ENCODE measurements at places on chromosomes 3 and 15.

GRCh38 chr3:183288117-183288516, 35.1 kb downstream of the B3GNT5 start:
- DNase-seq = no peak

DNA sequence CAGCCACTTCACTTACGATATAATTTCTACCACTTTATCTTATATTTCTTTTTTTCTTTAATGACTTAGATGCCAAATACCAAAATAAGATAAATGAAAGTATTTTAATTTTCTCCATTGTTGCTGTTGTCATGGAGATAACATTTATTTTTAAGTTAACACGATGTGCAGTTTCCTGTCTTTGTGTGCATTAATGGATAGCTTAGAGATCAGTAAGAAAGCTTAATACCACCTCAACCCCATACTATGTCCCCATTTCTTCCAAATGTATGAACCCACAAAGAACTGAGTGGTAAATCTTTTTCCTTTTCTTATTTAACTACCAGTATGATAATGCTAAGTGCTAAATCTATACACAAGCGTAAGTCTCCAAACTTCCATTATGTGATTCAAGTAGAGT, 17.1 kb downstream of the PCNP start:
- DNase-seq = no peak

DNA sequence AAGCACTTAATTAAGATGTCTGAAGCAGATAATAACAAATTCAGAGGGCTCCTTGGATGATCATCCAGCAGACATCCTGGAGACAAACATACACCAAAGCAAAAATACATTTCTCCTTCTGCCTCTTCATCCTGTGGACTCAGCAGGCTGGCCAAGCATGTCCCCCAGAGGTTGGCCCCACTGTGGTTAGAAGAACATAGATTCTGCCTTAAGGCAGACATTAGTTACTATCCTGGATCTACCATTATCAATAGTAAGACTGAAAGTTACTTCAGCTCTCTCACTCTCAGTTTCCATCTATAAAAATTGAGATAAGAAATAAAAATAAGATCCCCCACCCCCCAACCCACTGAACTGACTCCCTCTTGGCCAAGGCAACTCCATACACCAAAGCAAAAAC, 28.6 kb upstream of the TGFBR2 start:
- DNase-seq = no peak

DNA sequence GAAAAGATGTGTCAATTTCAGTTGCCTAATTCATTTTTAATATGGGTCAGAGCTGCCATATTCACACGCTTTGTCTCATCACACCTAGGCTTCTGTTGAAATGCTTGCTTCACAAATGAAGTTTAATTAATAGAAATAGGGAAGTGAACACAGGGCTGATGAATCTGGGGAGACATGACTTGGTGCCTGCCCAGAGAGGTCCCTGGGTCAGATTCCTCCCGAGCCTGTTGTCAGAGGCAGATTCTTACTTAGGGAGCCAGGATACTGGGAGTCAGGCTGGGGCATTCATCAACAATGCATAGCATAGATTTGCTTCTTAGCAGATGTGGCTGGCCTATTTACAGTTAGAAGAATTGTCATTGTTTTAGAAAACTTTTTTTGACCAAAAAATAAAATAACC, 90.6 kb downstream of the CACNA1D start:
- DNase-seq = no peak

DNA sequence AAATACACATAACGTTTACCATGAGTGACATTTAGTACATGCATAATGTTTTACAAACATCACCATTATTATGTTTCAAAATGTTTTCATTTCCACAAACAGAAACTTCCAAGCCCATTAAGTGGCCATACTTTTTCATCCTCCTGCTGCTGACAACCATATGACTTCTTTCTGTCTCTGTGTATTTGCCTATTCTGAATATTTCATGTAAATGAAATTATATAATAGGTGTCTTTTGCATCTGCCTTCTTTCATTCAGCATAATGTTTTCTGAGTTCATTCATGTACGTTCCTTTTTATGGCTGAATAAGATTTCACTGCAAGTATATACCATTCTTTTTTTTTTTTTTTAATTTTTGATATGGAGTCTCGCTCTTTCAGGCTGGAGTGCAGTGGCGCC, 209.0 kb downstream of the DOCK3 start:
- no peak for DNase-seq
